ENCODE measurements at places on chromosomes 2 and 18.

- no peak for DNase-seq
Observed at GRCh38 chr2:188158337-188159100, 133.2 kb upstream of the GULP1 start.

GRCh38 chr18:3623769-3624545 lies 174.0 kb downstream of the TGIF1 start:
- DNase-seq, result peak; percentile 99

GRCh38 chr2:191051177-191051576 lies 37.2 kb upstream of the STAT1 start:
- DNase-seq, result no peak

DNA sequence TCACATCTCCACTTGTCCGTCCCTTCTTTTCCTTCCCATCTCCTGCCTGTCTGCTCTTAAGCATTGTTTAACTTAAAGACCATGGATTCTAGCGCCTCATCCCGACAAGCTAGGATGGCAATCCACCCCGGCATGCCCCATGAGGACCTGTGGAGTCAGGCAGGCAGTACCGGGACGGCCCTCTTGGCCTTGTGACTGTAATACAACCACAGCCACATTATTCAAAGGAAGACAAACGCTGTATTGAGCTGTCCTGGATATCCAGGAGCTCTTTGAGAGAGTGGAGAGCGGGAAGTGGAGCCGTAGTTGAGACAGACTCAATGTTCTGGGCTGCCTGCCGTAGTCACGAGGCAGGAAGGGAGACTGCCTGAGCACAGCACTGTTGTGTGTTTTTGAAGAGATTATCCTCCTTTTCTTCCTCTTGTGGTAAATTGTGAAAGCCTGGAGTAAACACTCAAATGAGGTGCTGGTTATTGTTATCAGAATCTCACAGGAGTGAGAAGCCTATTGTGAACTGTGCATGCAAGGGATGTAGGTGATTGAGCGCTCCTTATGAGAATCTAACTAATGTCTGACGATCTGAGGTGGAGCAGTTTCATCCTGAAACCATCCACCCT lies 929.8 kb upstream of the CNTNAP5 start:
- DNase-seq, result no peak

DNA sequence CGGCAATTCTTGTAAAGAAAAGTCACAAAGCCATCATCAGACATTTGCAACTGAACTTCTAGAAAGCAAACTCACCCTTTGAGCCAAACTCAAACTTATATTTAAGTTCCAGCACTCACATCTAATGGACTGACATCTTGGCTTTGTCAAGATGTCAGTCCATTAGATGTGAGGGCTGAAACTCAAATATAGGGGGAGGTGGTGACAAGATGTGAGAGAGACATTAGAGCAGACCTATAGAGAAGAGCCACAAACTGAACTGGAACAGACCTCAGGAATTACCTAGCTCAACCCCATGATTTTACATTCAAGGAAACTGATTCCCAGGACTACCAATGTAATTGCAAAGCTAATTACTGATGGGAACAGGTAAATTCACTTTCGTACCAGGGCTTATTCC lies 543.8 kb downstream of the TNS1 start:
- DNase-seq, result no peak

DNA sequence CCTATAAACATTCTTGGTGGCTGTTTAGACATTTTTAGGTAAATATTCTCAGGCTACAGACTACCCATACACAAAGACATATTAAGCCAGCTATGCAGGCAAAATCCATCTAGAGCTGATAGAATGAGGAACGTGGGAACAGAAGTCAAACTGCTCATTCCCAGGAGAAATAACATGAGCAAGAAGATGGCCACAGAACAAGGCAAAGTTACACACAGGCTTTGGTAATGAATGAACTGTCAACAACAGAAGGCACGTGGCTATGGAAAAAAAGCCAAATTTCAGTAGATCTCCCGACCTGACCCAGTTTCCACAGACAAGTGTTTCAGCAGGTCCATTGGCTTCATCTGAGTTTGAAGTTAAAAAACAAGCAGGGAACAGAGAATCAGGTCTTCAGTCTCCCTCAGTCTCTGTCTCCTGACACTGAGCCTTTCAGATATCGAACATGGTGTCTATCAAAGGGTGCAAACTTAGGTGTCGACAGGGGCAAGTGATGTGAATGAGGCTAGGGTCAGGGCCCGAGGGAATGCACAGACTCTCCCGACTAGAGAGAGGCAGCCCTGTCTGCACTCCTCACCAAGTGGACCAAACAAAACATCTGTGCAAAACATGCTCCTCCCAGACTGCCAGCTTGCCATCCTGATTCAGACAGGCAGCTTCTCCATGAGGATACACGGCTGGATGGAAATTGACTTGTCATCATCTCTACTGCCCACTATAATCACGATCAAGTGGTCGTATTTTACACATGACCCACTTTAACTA lies 25.9 kb downstream of the SIGLEC15 start:
- DNase-seq, result no peak

- no peak for DNase-seq
Observed at GRCh38 chr2:167509586-167509985, 621.3 kb downstream of the XIRP2 start.

DNA sequence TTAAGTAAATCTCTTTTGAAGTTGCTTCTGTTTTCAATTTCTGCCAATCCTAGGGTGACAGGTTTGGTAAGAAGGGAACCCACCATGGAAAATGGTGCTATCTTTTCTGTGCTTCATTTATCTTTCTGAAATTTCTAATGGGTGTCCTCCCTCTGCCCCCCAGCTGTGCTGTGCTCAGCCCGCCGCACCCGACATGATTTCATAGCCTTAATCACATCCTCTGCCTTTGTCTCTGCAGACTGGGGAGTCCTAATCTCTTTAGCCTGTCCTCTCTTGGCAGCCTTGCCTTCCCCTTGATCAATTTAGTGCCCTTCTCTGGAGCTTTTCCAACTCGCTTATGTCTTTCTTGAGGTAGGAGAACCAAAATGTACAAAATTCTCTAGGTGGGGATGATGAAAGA lies 49.3 kb downstream of the DNMT3A start:
- no peak for DNase-seq

DNA sequence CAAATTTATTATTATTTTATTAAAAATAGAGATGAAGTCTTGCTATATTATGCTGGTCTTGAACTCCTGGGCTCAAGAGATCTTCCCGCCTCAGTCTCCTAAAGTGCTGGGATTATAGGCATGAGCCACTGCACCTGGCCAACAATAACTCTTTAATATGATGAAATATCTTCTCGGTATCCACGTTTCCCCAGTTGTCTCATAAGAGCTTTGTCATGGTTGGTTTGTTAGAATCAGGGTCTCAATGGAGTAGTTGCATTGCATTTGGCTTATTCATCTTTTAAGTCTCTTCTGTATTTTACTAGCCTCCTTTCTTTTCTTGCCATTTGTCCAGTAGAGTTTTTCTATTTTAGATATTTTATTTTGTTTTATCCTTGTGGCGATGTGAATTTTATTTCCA lies 32.7 kb upstream of the DLX2 start:
- DNase-seq, result no peak

- peak; percentile 88 for DNase-seq
Observed at GRCh38 chr2:10493634-10494281, 45.6 kb upstream of the ODC1 start.

- no peak for DNase-seq
Observed at GRCh38 chr2:134247679-134248078, 6.2 kb upstream of the MGAT5 start.

GRCh38 chr2:198315791-198316630 lies 511.6 kb downstream of the PLCL1 start:
- no peak for DNase-seq

- no peak for DNase-seq
Observed at GRCh38 chr18:50720325-50720674, 99.5 kb downstream of the MRO start.

GRCh38 chr2:6887751-6888192 lies 10.2 kb downstream of the RSAD2 start:
- no peak for DNase-seq
